ENCODE measurements at places on chromosomes 1 and 21.

- DNase-seq, result peak; percentile 71
Observed at GRCh38 chr21:45950740-45951515, 30.6 kb upstream of the COL6A1 start.

DNA sequence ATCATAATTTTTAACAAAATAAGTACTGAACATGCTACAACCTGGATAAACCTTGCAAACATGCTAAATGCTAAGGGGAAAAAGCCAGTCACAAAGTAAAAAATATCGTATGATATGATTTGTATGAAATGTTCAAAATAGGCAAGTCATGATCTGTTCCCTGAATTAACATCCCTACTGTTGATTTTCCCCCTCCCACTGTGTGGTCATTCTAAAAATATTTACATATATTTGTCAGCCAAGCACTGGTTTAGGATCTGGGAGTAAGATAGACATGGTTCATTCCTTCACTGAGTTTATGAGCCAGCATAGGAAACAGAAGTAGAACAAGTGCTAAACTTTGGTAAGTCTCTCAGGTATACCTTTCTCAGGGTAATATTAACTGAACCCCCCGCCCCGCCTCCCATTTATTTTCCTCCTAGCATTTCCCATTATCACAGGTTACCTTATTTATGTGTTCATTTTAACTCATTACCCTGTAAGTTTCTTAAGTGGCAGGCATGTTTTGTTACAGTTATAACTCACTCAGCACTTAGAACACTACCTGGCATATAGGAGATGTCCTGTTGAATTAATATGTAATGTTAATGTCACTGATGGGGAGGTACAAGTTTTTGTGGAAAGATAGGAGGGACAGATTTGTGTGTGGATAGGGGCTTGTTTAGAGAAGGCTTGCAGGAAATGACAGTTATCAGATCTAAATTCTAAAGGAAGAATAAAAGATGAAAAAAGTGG lies 12.3 kb downstream of the UQCRH start:
- DNase-seq, result peak; percentile 52

DNA sequence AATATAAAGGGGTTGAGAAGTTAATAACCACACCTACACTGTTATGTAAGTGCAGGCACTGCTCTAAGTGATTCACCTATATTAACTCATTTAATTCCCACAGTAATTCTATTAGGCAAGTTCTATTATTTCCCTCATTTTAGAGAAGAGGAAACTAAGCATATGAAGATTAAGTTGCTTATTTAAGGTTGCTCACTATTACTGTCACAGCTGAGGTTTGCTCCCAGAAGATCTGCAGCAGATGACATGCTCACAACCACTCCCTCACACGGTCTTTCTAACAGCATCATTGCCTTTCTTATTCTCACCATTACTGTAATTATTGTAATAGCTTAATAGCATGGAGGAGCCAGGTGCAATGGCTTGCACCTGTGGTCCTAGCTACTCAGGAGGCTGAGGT lies 196.4 kb upstream of the GREM2 start:
- DNase-seq, result no peak

GRCh38 chr1:26038477-26038876 lies 7.4 kb downstream of the SLC30A2 start:
- no peak for DNase-seq

DNA sequence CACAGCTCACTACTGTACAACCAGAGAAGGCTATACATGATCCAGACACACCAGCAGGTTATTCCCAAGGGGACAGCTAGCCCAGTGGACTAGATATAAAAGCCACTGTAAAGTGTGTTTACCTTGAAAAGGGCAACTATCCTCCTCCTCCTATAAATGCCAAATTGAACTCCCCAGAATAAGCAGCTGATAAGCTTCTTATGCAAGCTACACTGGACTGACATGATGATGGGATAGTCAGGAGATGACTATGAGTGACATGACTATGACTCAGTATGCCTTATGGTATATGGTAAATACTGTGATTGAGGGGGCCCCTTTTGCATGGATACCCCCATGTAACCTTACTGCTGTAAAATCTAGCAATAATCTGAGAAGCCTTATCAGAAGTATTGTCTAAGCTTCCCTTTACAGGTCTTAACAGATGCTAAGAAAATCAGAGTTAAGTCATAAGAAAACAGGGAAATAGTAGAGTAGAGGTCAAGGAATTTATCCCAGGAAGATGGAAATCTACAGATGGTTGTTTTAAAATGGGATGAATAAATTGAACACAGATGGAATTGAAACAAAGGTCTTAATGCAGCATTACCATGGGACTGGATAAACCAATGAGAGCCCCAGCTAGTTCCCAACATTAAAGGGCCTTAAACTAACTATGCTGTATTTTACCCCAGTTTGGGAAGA lies 55.8 kb downstream of the TRIM33 start:
- no peak for DNase-seq

- no peak for DNase-seq
Observed at GRCh38 chr1:1082239-1082775, 8.2 kb upstream of the RNF223 start.

DNA sequence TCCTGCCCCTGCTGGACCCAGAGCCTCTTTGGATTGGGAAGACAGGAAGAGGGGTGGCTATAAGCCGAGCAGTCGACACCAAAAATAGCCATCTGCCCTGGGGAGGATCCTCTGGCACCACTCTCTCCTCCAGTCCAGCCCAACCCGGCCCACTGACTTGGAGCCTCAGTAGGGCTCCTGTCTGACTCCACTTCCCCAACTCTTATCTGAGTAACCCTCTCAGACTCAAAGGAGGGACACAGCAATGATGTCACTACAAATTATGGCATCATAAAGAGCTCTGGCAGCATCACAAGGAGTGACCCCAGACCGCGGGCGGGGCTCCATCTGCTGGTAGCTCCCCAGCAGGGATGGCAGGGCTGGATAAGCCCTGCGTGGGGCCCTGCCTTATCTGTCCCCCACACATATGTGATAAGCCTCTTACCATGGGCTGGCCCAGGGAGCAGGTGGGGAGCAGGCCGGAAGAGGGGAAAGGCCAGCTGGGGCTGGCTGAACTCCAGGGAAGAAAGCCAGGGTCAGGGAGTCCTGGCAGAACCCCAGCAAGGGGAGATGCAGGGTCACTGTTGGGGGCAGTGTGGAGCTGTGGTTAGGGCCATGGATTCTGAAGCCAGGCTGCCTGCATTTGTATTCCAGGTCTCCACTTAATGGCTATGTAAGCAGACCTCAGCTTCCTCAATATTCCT lies 4.6 kb upstream of the SLC6A9 start:
- no peak for DNase-seq

DNA sequence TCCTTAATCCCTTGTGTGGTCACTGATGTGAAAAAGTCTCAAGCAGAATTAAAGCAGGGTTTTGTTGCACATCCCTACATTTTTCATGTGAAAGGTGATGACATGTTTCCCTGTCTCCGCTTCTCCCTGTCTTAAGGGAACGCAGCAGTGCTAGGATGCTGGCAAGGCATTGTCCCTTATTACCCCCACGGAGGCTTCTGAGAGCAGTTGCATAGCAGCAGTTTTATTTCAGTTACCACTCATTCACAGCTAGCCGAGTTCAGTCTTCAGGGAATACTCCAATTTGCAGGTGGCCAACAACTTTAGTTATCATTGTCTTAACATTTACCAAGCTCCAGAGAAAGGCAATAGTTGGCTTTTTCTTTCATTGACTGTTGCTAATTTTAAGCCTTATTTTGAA lies 89.1 kb downstream of the CLEC20A start:
- DNase-seq, result no peak

DNA sequence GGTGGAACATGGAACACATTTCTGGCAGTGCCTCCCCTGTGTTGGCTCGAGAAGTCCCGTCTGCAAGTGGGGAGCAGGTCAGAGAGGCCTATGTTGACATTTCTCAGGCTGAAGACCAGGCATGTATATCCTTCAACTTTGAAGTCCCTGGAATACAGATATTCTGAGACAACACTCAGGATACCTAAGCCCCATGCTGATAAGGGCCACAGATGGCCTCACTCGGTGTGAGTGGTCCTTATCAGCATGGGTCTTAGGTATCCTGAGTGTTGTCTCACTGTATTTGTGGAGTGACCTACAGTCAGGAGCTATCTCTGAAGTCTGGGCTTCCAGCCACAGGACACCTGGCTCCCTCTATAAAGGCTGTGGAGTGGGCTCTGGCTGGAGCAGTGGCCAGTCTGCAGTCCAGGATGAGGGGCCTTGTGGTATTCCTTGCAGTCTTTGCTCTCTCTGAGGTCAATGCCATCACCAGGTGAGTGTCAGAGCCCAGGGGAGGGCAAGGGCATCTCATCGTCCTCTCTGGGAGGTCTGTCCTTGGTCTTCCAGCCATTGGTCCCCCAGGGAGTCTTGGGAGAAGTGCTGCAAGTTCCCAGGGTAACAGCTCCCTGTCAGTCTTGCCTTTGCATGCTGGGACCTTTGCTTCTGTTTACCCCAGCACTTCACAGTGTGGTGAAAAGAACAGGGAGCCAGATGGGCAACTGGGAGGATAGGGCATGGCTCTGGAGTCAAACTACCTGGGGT lies 29.6 kb downstream of the PROK1 start:
- no peak for DNase-seq

GRCh38 chr1:99808391-99809115 lies 41.6 kb upstream of the AGL start:
- DNase-seq, result peak; percentile 89

DNA sequence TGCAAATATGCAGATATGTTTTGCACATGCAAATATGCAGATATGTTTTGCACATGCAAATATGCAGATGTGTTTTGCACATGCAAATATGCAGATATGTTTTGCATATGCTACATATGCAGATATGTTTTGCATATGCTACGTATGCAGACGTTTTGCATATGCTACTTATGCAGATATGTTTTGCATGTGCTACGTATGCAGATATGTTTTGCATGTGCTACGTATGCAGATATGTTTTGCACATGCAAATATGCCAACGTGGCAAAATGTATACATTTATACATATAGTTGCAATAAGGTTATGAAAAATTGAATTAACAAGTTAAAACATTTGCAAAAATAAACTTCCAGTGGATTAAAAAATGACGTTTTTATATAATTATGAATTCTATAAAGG lies 30.8 kb upstream of the TP53BP2 start:
- DNase-seq, result no peak
